ENCODE measurements at places on chromosomes 16 and 17.

GRCh38 chr16:19907161-19907992 lies 22.7 kb upstream of the GPRC5B start:
- H3K27ac ChIP-seq: no peak overlapping the region
- H3K27me3 ChIP-seq: no peaks in the 10 kb centered on the region
- DNase-seq: peak; percentile 63
- no peaks in the 10 kb centered on the region for H3K4me1 ChIP-seq

GRCh38 chr17:20966870-20967269 lies 75.9 kb downstream of the USP22 start:
- H3K4me1 ChIP-seq: no peaks in the 10 kb centered on the region
- no peak for DNase-seq
- H3K27ac ChIP-seq: no peak overlapping the region
- H3K27me3 ChIP-seq: no peaks in the 10 kb centered on the region
- H3K36me3 ChIP-seq: no peaks in the 10 kb centered on the region
- no peak overlapping the region for H3K4me3 ChIP-seq

- no peaks in the 10 kb centered on the region for H3K4me1 ChIP-seq
- no peaks in the 10 kb centered on the region for H3K27me3 ChIP-seq
- no peak overlapping the region for H3K27ac ChIP-seq
- H3K4me3 ChIP-seq: no peak overlapping the region
Observed at GRCh38 chr17:39870776-39871175, 2.8 kb downstream of the ZPBP2 start.

- H3K4me3 ChIP-seq: no peak overlapping the region
- no peaks in the 10 kb centered on the region for H3K27me3 ChIP-seq
- DNase-seq: peak; percentile 56
- no peaks in the 10 kb centered on the region for H3K4me1 ChIP-seq
- no peaks in the 10 kb centered on the region for H3K36me3 ChIP-seq
Observed at GRCh38 chr17:62703261-62703775, 75.8 kb downstream of the MRC2 start.

- no peak overlapping the region for H3K4me3 ChIP-seq
- H3K27me3 ChIP-seq: no peaks in the 10 kb centered on the region
- no peaks in the 10 kb centered on the region for H3K4me1 ChIP-seq
- H3K36me3 ChIP-seq: no peaks in the 10 kb centered on the region
- DNase-seq: peak; percentile 48
Observed at GRCh38 chr16:86037999-86038925, 139.3 kb downstream of the IRF8 start.

- no peak for DNase-seq
- H3K36me3 ChIP-seq: no peaks in the 10 kb centered on the region
- H3K4me1 ChIP-seq: peaks cover 11% of the 10 kb centered on the region
- no peak overlapping the region for H3K4me3 ChIP-seq
Observed at GRCh38 chr17:50176559-50177357, 11.0 kb downstream of the SGCA start.

GRCh38 chr17:39820541-39820940 lies 43.6 kb downstream of the IKZF3 start:
- no peaks in the 10 kb centered on the region for H3K4me1 ChIP-seq
- H3K27ac ChIP-seq: no peak overlapping the region
- H3K4me3 ChIP-seq: no peak overlapping the region
- H3K36me3 ChIP-seq: no peaks in the 10 kb centered on the region

DNA sequence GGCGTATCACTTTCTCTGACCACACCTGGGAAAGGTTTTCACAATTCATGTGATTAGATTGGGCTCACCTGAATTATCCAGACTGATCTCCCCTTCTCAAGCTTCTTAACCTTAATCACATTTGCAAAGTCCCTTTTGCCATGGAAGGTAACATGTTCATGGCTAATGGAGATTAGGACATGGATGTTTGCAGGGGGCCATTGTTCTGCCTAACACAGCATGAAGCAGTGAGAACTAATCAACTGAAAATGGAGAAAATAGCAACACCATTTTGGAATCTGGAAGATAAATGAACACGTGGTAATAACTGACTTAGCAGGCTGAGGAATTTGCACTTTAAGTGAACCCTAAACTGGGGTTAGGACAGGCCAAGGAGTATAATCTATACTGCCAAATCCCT lies 25.0 kb upstream of the SBK1 start:
- H3K36me3 ChIP-seq: no peaks in the 10 kb centered on the region
- no peak overlapping the region for H3K4me3 ChIP-seq
- H3K27me3 ChIP-seq: no peaks in the 10 kb centered on the region
- H3K27ac ChIP-seq: no peak overlapping the region

GRCh38 chr16:12310286-12310685 lies 333.8 kb downstream of the SNX29 start:
- H3K4me3 ChIP-seq: no peak overlapping the region
- peaks cover 17% of the 10 kb centered on the region for H3K4me1 ChIP-seq
- no peak overlapping the region for H3K27ac ChIP-seq
- no peaks in the 10 kb centered on the region for H3K27me3 ChIP-seq
- H3K36me3 ChIP-seq: no peaks in the 10 kb centered on the region

- no peak overlapping the region for H3K27ac ChIP-seq
- H3K27me3 ChIP-seq: no peaks in the 10 kb centered on the region
- H3K4me1 ChIP-seq: no peaks in the 10 kb centered on the region
- H3K4me3 ChIP-seq: no peak overlapping the region
- H3K36me3 ChIP-seq: no peaks in the 10 kb centered on the region
Observed at GRCh38 chr17:77848257-77848656, 110.2 kb upstream of the TNRC6C start.

DNA sequence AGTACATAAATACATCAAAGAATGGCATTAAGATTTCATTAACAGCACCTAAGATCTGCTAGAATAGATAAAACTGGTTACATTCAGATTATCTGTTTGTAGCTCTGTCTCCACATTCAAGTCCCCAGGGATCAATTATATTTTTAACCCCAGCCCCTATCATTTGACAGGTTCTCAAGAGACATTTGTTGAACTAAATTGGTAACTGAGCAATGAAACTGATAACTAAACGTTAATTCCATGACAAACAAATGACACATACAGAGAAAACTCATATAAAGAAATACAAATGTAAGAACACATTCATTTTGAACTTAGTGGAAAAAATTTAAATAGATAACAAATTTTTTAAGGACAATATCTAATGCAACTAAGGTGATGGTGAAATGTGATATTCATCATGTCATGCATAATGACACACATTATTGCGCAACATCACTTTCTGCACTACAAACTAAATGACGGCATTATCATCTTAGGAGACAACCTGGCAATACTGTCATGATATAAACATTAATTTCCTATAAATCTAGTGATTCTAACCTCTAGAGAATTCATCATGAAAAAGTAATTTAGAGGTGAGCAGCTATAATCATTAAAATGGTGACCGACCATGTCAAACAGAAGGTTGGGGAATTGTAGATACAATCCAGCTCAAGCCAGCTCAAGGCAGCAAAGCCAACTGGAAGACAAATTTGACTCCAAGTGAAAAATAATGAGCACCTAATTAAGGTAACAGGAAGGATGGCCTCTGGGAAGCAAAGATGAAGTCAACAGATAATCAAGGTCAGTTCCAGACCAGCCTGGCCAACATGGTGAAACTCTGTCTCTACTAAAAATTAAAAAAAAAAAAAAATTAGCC lies 9.5 kb downstream of the ARHGAP17 start:
- H3K4me1 ChIP-seq: peaks cover 7% of the 10 kb centered on the region
- H3K27me3 ChIP-seq: no peaks in the 10 kb centered on the region
- no peak overlapping the region for H3K4me3 ChIP-seq
- H3K36me3 ChIP-seq: no peaks in the 10 kb centered on the region
- H3K27ac ChIP-seq: no peak overlapping the region

- no peaks in the 10 kb centered on the region for H3K36me3 ChIP-seq
- no peak overlapping the region for H3K4me3 ChIP-seq
- H3K27ac ChIP-seq: no peak overlapping the region
- no peaks in the 10 kb centered on the region for H3K27me3 ChIP-seq
- no peaks in the 10 kb centered on the region for H3K4me1 ChIP-seq
- DNase-seq: no peak
Observed at GRCh38 chr16:17557949-17558348, 87.2 kb upstream of the XYLT1 start.

GRCh38 chr17:28065706-28066105 lies 23.2 kb downstream of the NLK start:
- no peaks in the 10 kb centered on the region for H3K4me1 ChIP-seq
- H3K36me3 ChIP-seq: no peaks in the 10 kb centered on the region
- H3K4me3 ChIP-seq: no peak overlapping the region
- no peak overlapping the region for H3K27ac ChIP-seq
- DNase-seq: no peak

DNA sequence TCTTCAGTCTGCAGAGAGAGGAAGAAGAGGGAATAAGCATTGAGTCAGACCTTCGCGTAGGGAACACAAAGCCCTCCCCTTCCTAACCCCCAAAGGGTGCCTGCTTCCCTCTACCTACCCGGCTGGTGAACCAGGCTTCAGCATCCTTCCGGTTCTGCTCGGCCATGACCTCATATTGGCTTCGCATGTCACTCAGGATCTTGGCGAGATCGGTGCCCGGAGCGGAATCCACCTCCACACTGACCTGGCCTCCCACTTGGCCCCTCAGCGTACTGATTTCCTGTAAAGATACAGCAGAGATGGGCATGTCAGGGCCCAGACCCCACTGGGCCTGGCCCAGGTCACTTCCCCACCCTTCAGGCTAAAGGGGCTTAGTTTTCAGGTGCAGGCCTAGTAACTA lies 3.8 kb downstream of the KRT19 start:
- H3K4me1 ChIP-seq: no peaks in the 10 kb centered on the region
- H3K4me3 ChIP-seq: no peak overlapping the region
- H3K36me3 ChIP-seq: no peaks in the 10 kb centered on the region
- no peak overlapping the region for H3K27ac ChIP-seq
- no peak for DNase-seq

- no peaks in the 10 kb centered on the region for H3K36me3 ChIP-seq
- H3K27ac ChIP-seq: no peak overlapping the region
- DNase-seq: no peak
Observed at GRCh38 chr17:50214976-50215760, 13.7 kb upstream of the COL1A1 start.

- no peak for DNase-seq
- H3K4me1 ChIP-seq: no peaks in the 10 kb centered on the region
- no peak overlapping the region for H3K4me3 ChIP-seq
Observed at GRCh38 chr16:65842067-65842466, 524.4 kb upstream of the CDH5 start.

DNA sequence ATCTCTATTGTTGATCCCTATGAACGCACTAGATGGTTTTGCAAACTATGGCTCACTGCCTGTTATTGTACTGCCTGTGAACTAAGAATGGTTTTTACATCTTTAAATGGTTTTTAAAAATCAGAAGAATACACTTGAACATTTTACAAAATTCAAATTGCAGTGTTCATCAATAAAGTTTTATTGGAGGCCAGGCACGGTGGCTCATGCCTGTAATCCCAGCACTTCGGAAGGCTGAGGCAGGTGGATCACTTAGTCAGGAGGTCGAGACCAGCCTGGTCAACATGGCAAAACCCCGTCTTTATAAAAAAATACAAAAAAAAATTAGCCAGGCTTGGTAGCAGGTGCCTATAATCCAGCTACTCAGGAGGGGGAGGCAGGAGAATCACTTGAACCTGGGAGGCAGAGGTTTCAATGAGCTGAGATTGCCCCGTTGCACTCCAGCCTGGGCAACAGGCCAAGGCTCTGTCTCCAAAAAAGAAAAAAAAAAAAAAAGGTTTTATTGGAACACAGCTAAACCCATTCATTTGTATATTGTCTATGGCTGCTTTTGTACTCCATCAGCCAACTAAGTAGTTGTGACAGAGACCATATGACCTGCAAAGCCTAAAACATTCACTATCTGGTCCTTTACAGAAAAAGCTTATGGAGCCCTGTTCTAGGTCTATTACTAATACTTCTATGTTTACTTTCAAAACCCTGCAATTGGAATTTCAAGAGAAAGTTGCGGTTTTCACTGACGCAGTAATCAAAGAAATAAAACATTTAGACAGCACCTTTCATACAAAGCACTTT lies 18.9 kb downstream of the IKZF3 start:
- no peak overlapping the region for H3K27ac ChIP-seq
- no peak overlapping the region for H3K4me3 ChIP-seq
- no peaks in the 10 kb centered on the region for H3K4me1 ChIP-seq
- DNase-seq: no peak

GRCh38 chr17:47276444-47276843 lies 22.8 kb downstream of the ITGB3 start:
- no peaks in the 10 kb centered on the region for H3K27me3 ChIP-seq
- no peak for DNase-seq
- H3K4me1 ChIP-seq: peaks cover 21% of the 10 kb centered on the region
- H3K36me3 ChIP-seq: no peaks in the 10 kb centered on the region

GRCh38 chr17:57146273-57146672 lies 61.2 kb downstream of the AKAP1 start:
- no peaks in the 10 kb centered on the region for H3K27me3 ChIP-seq
- H3K36me3 ChIP-seq: no peaks in the 10 kb centered on the region
- no peak overlapping the region for H3K27ac ChIP-seq
- no peaks in the 10 kb centered on the region for H3K4me1 ChIP-seq
- no peak overlapping the region for H3K4me3 ChIP-seq
- DNase-seq: no peak

- no peaks in the 10 kb centered on the region for H3K27me3 ChIP-seq
- no peak overlapping the region for H3K27ac ChIP-seq
- H3K36me3 ChIP-seq: no peaks in the 10 kb centered on the region
Observed at GRCh38 chr16:89094252-89094879, 714 bp downstream of the ACSF3 start.

GRCh38 chr17:50815400-50815799 lies 20.0 kb upstream of the WFIKKN2 start:
- no peak overlapping the region for H3K4me3 ChIP-seq
- H3K27ac ChIP-seq: no peak overlapping the region
- no peaks in the 10 kb centered on the region for H3K36me3 ChIP-seq
- DNase-seq: no peak
- H3K27me3 ChIP-seq: no peaks in the 10 kb centered on the region
- H3K4me1 ChIP-seq: no peaks in the 10 kb centered on the region

GRCh38 chr16:12337871-12338655 lies 361.5 kb downstream of the SNX29 start:
- no peaks in the 10 kb centered on the region for H3K36me3 ChIP-seq
- no peak overlapping the region for H3K27ac ChIP-seq
- no peak for DNase-seq
- no peaks in the 10 kb centered on the region for H3K27me3 ChIP-seq
- no peak overlapping the region for H3K4me3 ChIP-seq
- H3K4me1 ChIP-seq: no peaks in the 10 kb centered on the region

DNA sequence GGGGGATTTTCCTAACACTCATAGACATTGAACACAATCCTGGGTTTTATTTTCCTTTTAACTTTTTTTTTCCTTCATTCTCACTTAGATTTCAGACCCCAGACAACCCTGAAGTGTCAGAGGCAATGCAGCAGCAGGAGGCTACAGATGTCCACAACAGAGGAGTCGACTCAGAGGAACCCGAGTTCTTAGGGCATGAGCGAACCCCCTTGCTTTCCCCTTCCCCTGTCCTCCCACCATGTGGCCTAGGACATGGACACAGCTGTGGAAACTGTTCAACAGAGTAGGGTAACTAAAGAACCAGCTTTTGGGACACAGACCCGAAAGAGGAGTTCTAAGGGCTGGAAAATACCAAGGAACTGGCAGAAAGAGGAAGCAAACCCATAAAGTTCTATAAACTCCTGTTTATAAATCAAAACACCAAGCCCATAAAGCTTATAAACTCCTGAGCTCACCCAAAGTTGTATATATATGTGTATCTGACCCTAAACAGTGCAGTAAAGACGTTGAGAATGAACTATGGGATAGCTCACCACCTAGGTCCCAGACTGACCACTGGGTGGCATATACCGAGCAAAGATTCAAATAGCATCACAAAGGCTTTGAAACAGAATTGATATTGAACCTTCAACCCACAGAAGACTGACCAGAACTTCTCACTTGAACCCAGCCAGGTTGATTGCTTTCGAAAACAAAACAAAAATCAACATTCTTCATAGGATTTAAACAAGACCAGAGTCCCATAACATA lies 33.9 kb downstream of the CMTM4 start:
- no peaks in the 10 kb centered on the region for H3K27me3 ChIP-seq
- H3K4me3 ChIP-seq: no peak overlapping the region
- no peaks in the 10 kb centered on the region for H3K4me1 ChIP-seq
- DNase-seq: no peak
- no peak overlapping the region for H3K27ac ChIP-seq
